ENCODE measurements at places on chromosomes 6 and 20.

GRCh38 chr6:107106165-107106564, 9.2 kb downstream of the BEND3 start:
- no peak for DNase-seq

- peak; percentile 61 for DNase-seq
These were observed 17.4 kb upstream of the TRAM2 start for GRCh38 chr6:52594221-52594620.

- no peak for DNase-seq
These were observed 12.3 kb upstream of the ASF1A start for GRCh38 chr6:118881440-118882313.

DNA sequence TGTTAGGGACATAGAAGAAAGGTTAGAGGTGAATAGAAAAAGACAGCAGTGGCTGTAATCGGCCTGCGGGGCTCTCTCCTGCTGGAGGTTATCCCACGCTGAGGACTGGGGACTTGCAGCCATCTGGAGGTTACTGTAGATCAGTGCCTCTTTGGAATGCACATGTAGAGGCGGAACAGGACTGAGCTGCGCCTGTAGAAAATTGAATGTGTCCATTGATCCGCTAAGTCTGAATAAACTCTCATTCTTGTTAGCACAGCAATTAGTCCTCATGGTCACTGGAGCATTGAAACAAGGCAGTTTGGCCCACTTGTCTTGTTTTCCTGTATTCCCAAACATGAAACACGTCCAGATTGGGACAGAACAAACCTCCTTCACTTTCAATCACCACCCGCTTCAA, 46.3 kb upstream of the F13A1 start:
- DNase-seq, result no peak

DNA sequence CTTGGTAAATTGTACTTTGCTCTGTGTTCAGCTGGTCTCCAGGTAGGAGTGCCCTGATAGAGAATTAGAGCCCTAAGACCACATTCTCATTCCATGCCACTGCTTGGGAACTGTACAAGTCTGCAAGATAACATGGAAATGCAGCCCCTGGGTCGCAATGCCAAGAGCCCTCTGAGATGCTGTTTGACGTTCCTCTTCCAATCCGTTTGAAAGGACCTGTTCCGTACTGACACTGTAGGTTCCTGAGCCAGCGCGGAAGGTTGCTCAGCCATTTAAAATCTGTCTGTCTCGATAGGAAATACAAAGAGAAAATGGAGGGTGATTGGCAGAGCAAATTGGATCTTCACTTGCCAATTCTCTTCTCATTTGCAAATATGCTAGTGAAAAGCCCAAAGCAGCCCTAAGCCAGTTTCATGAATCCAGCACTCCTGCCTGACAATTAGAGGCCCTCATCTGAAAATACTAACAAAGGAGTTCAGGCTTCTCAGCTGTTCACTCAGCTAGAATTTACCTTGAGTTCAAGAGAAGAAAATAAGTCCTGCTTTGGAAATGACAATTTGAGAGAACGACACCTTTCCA, 100.6 kb upstream of the AFDN start:
- DNase-seq, result no peak

- no peak for DNase-seq
These were observed 1.6 kb upstream of the MED23 start for GRCh38 chr6:131629651-131630050.

DNA sequence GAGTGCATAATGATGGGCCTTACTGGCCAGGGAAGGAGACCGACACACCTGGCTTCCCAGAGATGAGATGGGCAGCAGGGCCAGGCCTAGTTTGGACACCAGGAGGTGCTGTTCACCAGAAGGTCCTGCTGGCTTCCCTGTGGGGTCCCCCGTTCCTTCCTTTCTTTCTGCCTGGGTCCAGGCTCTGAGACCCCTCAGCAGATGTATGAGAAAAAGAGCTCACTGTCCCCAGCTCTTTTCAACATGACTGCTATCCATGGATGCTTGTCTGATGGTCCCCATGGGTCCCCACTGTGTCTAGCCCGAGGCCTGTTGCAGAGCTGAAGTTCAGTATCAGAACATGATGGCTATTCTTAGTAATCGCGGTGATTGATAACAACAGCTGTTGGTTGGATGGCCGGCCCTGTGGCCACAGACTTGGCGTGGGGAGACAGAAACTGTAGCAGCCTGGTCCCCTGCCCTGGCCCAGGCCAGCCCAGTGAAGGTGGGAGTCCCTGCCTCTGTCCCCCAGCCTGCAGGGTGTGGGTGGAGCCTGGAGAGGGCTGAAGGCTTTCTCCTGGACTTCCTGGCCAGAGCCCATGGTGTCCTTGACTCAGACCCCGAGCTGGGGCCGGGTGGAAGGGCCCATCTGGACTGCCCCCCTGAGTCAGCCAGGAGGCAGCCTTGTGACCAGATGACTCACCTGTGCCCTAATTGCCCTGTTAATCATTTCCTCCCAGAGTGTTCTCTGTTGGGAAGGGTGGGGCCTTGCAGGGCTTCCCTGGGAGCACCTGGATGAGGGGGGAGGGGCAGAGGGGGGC, 9.9 kb upstream of the BAK1 start:
- peak; percentile 89 for DNase-seq

- DNase-seq, result peak; percentile 35
These were observed 1.1 kb upstream of the SAMD5 start for GRCh38 chr6:147507162-147508041.

DNA sequence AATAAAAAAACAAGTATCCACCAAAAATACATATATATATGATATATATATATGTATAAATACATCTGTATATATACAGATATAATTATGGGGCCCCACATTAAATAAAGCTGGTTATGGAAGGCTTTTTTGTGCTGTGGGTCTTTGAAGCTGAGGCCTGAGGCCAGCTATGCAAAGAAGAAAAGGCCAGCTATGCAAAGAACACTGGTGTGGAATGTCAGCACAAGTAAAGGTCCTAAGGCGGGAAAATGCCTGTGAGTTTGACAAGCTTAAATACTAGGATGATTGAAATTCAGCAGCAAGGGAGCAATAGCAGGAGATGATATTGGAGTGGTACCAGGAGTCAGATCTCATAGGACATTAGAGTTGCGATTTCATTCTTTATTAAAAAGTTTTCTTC, 25.2 kb downstream of the ADGRF1 start:
- no peak for DNase-seq

- DNase-seq, result no peak
These were observed 15.8 kb downstream of the ANKRD60 start for GRCh38 chr20:58212636-58213035.

- DNase-seq, result no peak
These were observed 920.4 kb upstream of the GJE1 start for GRCh38 chr6:141212296-141212695.

DNA sequence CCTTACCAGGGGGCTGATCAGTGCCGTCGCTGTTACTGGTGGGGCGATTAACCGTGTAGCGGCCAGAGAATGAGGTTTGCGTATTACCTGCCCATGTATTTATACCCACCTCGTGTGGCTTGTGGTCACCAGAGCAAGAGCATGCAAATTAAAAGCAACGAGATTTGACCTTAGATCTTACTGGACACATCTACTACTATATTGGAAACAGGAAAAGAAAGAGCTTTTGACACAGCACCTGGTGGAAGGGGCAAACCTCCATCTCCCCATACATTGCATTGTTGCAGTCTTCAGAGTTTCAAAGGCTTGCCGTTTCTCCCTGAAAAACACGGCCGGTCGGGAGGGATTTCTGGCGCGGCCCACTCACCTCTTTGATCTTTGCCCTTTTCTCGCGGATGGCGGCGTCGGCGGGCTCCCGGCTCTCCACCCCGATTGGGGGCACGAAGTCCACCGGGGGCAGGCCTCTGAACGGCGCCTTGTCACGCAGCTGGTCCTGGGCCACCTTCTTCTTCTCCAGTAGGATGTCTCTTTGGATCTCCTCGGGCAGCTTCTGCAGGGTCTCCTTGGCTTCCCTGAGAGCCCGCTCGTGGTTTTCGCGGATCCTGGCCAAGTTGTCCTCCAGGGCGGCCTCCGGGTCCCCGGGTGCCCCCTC, 1.3 kb downstream of the MAN1A1 start:
- DNase-seq, result peak; percentile 22

GRCh38 chr6:26199057-26199772, 112.0 kb downstream of the HFE start:
- DNase-seq, result peak; percentile 98

GRCh38 chr6:118551063-118552053, 3.3 kb downstream of the PLN start:
- DNase-seq, result peak; percentile 62

- no peak for DNase-seq
These were observed 13.4 kb upstream of the MOCS1 start for GRCh38 chr6:39947611-39948068.

GRCh38 chr20:6735942-6736845, 31.3 kb upstream of the BMP2 start:
- DNase-seq, result no peak

GRCh38 chr6:152002306-152002705, 194.8 kb downstream of the ESR1 start:
- DNase-seq, result no peak

- no peak for DNase-seq
These were observed 121.4 kb upstream of the TRAF3IP2 start for GRCh38 chr6:111727041-111727440.

- DNase-seq, result peak; percentile 89
These were observed 114.1 kb downstream of the KIF16B start for GRCh38 chr20:16459019-16459700.

DNA sequence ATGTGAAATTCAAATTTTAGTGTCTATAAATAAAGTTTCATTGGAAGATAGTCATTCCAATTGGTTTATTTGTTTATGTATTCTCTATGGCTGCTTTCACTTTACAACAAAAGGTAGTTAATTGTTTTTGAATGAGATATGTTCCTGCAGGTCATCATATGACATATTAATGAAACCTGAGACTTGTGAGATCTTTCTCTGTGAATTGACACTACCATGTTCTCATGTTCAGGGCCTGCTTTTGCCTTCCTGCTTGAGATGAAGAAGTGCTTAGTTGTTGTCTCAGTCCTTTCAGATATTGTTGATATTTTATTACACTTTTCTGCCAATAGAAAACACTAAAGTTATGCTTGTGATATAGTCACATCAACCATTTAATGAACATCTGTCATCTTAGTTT, 132.5 kb downstream of the UTRN start:
- no peak for DNase-seq

DNA sequence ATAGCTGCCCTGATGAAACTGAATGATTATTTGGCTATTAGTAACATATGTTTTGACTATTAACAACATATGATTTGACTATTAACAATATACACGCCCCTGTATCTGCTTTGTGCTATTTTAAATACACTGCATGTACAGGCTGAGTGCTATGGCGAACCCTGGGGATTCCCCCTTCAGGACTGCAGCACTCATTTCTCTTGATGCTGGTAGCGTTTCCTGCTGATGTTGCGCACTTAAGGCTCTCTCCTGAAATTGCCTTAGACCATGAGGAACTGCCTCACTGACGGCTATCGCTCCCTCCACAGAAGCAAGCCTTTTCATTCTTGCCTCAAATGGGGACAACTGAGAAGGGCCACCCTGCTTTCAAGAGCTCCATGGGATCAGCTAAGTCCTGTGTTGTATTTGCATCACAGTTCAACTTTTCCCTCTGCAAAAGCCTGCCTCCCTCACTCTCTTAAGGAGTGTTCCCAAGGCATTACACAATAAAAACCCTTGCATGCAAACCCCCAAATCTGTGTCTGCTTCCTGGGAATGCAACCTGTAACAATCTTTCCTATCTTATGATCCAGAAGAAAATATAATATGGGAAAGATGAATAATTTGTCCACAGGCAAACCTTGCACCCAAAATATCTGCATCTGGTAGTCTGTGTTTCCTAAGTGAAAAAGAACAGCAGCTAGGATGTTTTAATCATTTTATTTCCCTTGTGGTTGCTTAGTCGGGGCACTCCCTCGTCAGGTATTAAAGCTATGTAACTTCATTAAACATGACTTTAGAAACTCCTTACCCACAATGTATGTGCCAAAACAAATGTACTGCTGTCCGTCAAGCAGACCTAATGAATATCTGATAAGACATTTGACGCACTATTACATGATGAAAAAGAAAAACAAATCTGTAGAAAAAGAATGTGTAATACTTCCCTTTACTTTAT, 456.4 kb downstream of the COL12A1 start:
- peak; percentile 54 for DNase-seq

GRCh38 chr6:157670466-157671186, 152.4 kb upstream of the SNX9 start:
- no peak for DNase-seq

DNA sequence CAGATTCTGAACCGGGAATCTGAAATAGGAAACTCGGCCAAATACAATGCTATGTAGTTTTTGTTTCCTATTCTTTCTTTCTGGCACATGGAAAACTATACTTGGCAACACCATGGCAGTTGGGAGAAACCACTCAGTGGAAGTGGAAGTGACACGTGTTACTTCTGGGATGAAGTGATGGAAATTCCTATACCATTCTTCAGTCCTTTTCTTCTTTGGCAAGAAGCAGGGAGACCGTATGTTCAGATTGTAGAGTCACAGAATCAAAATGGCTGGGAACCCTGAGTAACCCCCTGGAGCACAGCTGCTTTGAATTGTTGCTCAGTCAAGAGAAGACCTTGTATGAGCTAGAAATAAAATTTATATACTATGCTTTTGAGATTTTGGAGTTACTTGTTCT, 18.8 kb upstream of the TINAG start:
- peak; percentile 80 for DNase-seq

- no peak for DNase-seq
These were observed 15.9 kb downstream of the PRDM1 start for GRCh38 chr6:106102034-106102433.

- no peak for DNase-seq
These were observed 33.4 kb upstream of the RSPO4 start for GRCh38 chr20:1035466-1035865.

DNA sequence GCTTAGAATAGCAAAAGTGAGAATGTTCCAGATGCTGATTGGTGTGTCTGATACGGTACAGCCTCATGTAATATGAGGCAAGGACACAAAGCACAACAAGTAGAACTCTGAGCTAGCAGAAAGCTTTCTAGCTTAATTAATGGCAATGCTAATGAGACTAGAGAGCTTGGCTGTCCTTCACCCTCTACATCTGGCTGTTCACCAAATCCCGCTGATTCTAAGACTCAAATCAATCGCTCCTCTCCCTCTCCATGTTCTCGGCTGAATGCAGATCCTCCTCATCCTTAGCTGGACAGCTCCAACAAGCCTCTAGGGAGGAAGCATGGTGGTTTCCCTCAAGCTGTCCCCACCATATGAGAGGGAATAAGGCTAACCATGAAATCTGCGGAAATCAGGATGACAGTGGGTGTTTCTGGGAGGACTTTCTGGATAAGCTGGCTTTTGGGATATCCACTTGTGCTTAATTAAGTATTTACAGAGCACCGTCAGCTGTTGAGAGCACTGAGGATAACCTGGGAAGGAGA, 128.9 kb downstream of the FOXC1 start:
- DNase-seq, result no peak
